ENCODE measurements at places on chromosomes 2 and 18. TPM values are rescaled to one million over a fixed set of nuclear protein-coding genes. Genes with fewer than 3 reads are reported as not detected.

- no peak for DNase-seq
Measured at GRCh38 chr2:73293534-73294171, at the start of gene EGR4. Gene EGR4 (minus strand): TSS chr2:73293548. CDS start chr2:73293317, 231 bp downstream.

DNA sequence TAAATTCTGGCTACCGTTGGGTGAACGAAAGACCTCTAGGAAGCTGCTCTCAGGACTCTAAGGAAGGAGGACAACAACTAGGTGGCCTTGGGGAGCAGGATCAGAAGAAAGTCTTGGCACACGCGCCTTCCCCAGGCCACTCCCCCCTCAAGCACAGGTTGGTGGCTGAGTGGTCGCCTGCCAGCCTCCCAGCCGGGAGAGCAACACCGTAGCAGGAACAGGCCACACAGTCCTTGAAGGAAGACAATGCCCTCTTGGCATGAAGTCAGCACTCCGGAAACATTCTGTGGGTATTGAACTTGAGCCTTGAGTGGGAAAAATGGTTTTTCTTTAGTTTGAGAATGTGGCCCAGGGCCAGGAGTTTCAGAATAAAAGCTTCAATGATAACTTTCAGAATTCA is 87.4 kb upstream of the AGAP1 start:
- DNase-seq = no peak

Gene GPC1
- total RNA-seq = 81.7 TPM

Gene OTOF
- not detected for total RNA-seq

- no peak for DNase-seq
Measured at GRCh38 chr2:55371376-55371775, 48.3 kb downstream of the CCDC88A start.

DNA sequence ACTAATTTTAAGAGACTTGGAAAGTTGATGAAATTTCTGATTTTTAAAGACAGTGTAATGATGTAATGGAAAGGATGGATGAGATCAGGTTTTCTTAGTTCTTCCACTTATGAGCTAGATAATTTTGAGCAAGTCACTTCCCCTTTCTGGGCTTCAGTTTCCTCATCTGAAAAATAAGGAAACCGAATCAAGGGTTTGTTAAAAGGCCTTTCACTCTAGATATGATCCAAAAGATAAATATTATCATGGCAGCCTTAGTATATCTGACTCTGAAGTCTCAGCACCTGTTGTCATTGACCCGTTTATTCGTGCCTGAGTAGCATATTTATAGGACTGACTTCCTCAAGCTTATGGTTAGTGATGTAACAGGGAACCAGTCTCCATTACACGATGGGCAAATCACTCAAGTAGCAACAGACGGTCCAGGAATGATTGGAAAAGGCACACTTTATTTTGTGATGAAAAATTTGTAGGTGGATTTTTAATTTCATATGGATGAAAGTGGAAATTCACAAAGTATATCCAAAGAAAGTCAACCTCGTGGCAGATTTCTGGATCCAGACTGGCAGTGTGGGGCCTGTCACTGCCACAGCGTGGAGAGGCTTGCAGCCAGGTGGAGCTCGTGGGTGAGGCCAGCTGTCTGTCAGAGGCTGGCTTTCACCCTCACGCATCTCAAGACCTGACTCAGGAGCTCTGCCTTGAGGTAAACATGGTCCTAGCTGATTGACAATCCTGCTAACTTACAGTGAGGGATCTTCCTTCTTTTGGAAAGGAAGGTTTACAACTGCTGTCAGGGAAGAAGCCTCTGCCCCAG is 137.9 kb upstream of the CXCR4 start:
- no peak for DNase-seq

Gene C2orf80
- total RNA-seq = not detected

GRCh38 chr2:74461187-74462053 is 3.2 kb downstream of the WBP1 start:
- DNase-seq = no peak

- no peak for DNase-seq
Measured at GRCh38 chr2:198928026-198928425, 529.7 kb downstream of the SATB2 start.

DNA sequence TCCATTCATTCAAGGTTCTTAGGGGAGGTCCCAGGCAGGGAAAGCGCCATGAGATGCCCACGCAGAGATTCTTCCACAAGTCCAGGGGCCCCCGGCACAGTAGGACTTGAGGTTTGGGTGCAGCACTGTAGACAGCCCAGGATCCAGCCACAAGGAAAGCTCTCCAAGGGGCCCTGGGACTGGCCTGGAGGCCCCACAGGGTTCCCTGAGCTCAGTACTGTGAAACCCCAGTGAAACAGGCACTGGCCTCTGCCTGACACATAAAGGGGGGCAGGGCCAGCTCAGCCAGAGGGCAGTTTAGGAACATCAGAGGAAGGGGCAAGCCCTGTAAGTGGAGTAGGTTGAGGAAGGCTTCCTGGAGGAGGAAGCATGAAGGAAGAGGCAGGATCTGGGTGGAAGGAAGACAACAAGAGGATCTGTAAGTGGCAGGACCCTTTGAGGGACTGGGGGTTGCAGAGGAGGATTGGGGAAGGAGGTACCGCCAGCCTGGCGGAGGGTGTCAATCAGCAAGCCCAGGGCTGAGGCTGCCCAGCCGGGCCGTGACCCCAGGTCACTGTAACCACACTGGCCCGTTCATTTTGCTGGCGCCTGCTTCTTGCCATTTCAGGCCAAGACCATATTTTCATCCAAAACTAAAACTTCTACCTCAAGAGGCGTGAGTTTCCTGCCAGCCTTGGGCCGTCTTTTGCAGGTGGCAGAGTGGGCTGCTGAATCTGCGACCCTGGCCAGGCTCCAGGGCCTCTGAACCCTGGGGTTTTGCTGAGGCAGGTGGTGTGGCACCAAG is 175.2 kb downstream of the SMAD7 start:
- no peak for DNase-seq

GRCh38 chr2:205889114-205889513 is 196.9 kb downstream of the INO80D start:
- DNase-seq = peak; percentile 48

DNA sequence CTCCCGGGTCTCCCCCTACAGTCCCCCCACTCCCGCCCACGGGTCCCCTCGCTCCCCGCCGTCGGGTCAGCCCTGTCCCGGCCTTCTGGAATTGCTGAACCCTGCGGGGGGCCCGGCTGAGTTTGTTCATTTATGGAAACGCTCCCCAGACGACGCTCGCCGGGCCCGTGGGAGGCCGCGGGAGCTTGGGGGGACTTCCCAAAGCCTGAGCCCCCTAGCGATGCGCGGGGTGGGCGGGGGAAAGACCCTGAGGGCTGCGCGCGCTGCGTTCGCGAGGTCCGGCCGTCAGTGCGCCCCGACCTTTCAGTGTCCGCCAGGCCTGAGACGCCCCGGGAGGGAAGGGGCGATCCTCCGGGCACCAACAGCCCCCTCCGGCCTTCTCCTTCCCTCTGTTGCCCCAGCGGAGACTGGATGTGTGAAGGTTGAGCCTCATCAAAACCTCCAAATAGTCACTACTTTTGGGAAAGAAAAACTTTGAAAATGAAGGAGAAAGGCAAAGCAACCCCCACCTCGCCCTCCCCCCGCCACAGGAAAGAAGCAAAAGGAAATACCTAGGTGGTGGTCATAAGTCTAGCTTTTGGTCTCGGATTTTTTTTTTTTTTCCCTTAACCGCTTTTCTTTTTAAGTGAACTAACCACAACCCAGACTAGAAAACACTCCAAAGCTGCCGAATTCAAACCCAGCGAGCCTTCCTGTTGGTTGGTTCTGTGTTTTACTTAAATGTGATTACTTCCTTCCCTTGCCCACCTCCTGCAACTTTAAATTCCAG is 509 bp upstream of the CYS1 start:
- no peak for DNase-seq

Data from kidney epithelial cell (primary cell).